ENCODE measurements at places on chromosomes 16 and 17.

DNA sequence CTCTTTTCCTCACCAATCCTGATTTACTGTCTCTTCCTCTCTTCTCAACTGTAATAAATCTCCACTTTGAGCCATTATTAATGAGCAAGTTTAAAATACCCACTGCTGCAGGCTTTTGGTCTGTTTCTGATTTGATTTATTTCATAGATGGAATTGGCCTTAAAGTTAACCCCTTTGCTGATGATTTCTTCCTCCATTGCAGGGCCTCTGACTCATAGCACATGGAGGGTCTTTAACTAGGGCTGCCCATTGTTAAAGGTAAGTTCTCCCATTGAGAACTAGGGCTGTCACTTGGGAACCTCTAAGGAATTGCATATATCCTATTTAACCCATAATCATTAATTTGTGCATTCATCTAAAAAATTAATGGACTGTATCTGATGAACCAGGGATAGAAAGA is 221.2 kb downstream of the CA10 start:
- no peak for DNase-seq

GRCh38 chr17:55728833-55729232 is 6.2 kb upstream of the TMEM100 start:
- DNase-seq, result no peak

GRCh38 chr17:12230481-12231354 is 210.0 kb downstream of the MAP2K4 start:
- no peak for DNase-seq

GRCh38 chr16:78383118-78383517 is 283.7 kb downstream of the WWOX start:
- no peak for DNase-seq

DNA sequence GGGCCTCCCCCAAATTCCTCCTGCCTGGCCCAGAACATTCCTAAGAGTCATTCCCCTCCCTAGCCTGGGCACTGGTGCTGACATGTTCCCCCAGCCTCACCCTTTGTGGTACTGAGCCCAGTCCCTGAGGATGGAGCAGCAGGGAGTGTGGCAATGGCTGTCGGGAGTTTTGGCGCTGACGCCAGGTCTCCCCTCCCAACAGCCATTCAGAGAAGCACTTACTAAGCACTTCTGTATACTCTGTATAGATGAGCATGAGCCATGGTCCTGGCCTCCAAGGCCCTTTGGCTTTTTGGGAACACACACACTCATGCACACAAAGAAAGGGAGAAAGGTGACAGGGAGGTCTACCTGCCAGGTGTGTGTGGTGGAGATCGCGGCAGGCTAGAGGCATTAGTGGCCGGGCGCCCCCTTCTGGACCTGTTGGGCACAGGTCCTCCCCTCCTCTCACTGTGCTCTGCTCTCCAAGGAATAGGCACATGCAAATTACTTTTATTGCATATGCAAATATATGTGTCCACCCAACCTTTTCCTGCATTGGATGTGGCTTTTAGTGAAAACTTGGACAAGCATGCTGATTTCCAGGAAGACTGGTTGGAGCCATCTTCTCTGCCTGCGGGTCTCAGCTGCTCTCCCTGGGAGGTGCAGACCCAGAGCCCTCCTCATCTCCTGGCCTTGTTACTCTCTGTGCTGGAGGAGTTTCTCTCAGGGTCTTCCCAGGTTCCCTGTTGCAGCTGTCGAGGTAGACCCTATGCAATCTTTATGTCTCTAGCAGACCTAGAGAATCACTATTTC is 17.4 kb upstream of the C17orf107 start:
- no peak for DNase-seq

DNA sequence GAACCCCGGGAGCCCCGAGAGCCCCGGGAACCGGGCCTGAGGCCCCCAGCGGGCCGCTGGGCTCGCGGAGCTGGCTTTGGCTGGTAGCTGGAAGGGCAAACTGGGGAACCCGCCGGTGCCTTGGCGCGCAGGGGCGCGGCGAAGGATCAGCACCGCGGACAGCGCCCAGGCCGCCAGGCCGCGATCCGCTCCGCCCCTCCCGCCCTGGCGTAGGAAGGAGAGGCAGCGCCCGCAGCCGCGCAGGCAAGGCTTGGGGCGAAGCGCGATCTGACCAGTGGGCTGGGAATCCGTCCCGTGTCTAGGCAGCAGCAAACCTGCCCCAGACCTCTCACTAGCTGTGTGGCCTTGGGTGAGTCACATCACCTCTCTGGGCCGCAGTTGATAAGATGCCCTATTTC is 331 bp upstream of the CCDC92B start:
- DNase-seq, result peak; percentile 56

DNA sequence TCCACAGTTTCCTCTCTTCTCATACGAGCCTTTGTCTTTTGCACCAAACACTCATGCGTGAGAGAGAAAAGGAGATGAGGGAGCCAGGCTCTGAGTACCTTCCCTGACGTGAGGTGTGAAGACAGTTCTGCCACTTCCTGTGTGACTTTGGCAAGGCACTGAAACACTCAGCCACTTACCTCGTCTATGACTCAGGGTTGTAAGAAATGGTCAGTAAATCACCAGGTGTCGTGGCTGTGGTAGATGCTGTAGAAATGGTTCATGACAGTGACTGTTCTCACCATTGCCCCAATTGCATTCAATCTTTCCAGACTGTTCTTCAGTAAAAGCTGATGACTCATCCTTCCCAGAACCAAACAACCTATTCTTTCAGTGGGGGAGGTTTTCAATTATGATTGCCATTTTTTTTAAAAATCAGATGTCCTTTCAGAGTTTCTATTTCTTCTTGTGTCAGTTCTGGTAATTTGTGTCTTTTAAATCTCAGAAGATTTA is 49.2 kb upstream of the CBFA2T3 start:
- no peak for DNase-seq

GRCh38 chr16:88818575-88818874 is 6.8 kb upstream of the APRT start:
- no peak for DNase-seq

DNA sequence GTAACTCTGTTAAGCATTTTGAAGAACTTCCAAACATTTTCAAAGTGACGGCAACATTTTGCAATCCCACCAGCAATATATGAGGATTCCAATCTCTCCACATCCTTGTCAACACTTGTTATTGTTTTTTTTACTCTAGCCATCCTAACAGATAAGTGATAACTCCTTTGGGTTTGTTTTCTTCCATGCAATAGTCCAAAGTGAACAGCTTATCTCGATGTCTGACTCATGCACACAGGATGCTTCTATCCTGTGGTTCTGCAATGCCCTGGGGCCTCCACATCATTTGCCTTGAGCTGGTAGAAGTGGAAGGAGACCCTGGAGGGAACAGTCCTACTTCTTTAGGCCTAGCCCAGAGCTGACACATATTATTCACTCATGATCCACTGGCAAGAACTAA is 13.0 kb downstream of the TLE7 start:
- no peak for DNase-seq
